ENCODE measurements at places on chromosomes 2 and 18. TPM values are rescaled to one million over a fixed set of nuclear protein-coding genes. Genes with fewer than 3 reads are reported as not detected.

GYPC gene
- total RNA-seq, result 102 TPM

DOK6 gene
- total RNA-seq, result 7.0 TPM

TWIST2 gene
- total RNA-seq, result 60.3 TPM

SRBD1 gene
- 21.6 TPM for total RNA-seq

CCDC178 gene
- 0.99 TPM for total RNA-seq

ESPNL gene
- 0.69 TPM for total RNA-seq

RAB17 gene
- total RNA-seq, result 0.59 TPM

- DNase-seq, result no peak
Measured at GRCh38 chr2:233271693-233272092, 20.2 kb downstream of the ATG16L1 start.

- DNase-seq, result no peak
Measured at GRCh38 chr18:31482051-31482450, 15.9 kb upstream of the DSG2 start.

GRCh38 chr2:85053802-85054201 lies 79.4 kb upstream of the TCF7L1 start:
- DNase-seq, result no peak

- no peak for DNase-seq
Measured at GRCh38 chr2:229713371-229714079, 830 bp downstream of the DNER start.

DNA sequence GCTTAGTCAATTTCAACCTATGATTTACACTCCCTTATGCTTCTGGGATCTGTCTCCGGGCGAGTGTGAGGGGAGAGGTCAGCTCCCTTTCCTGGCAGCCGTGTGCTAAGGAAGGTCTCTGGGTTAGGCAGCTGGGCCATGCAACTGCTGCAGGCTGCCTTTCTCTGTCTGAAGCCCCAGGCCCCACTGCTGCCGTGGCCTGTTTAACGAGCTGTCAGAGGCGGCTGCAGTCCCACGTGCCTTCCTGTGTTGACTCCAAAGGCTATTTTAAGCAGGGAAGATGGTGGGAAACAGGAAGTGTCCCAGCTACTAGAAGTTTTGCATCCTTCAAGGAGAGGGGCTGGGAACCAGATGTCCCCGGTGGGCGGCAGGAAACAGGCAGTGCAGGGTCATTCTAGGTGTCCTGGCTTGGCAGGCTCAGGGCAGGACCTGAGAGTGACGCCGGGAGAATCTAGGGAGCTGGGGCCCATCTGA lies 186.4 kb downstream of the TNS1 start:
- peak; percentile 81 for DNase-seq

GRCh38 chr18:23181547-23181946 lies 46.3 kb downstream of the CABLES1 start:
- DNase-seq, result no peak

Measured in skin of body (tissue), 3 donors.